CD4-positive, alpha-beta T cell treated with Interleukin-15 for 4 hours (primary cell): ENCODE measurements at places on chromosomes 3 and 15.

- no peak for DNase-seq
Measured at GRCh38 chr3:41674449-41674848, 287.5 kb downstream of the ULK4 start.

DNA sequence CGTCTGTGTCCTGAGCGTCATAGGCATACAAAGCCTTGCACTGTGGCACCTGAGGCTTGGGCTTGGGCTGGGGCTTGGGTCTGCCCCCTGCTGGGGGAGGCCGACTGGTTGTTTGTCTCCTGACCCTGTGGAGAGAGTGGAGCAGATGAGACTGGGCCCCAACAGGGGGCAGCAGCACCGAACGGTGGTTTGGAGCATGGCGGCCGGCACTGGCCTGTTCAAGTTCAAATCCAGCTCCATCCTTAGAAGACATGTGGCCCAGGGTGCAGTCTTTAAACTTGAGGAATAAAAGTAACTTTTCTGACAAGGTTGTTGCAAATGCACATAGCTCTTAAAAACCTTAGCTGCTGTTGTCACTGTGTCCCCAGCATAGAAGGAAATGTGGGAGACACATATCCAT, 33.3 kb downstream of the CCNB2 start:
- DNase-seq = peak; percentile 57

- DNase-seq = no peak
Measured at GRCh38 chr3:78937475-78937874, 830.3 kb downstream of the ROBO1 start.

DNA sequence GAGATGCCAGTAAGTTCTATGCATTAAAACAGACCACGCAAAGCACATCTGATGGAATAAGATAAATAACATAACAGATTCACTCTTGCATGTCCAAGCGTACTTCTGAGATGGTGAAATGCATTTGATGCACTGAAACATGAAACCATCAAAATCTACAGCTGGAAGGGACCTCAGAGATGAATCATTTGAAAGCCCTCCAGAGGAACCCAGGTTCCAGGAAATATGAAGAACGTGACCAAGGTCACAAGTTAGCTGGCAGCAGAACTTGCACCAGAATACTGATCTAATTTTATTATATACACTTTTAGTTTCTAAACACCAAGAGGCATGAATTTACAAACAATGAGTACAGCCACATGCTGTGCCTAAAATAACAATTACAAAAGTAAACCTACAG, 957.1 kb downstream of the FHIT start:
- DNase-seq = no peak

DNA sequence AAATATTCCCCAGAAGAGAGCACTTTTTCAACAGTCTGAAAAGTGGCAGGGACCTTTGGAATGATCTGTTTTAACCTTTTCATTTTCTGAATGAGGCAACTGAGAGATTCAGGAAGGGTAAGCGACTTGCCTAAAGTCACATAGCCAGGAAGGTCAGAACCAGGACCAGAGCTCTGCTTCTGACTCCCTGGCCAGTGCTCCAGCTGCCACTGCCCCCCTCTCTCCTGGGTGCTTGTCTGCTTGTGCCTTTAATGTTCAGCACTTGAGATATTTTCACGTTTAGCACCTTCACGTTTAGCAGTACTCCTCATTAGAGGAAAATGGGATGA, 68.3 kb downstream of the SMAD3 start:
- DNase-seq = no peak

DNA sequence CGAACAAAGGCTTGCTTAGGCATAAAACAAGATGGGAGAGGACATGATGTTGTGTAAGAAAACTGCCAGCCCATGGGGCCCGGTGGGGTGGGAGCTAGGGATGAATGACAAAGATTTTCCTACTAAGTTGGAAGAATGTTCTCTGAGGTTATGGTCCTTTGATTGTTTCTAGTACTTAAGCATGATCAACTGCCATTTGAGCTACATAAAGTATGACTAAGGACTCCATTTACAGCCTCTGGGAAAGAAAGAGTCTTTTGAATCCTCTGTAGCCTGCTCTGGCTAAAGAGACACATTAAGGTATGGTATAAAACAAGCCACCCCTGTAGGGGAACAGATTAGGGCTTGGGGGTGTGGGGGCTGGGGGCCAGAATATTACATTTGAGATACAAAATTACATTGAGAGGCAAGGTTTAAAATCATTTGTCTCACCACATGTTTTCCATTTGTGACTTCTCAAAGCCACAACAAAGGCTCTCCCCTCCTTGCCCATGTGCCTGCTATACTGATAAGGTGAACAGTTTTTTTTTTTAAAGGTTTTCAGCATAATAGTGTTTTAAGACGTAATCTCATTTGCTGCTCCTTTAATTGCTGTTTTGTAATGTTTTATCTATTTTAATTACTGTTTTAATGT, 323.4 kb downstream of the CHST2 start:
- DNase-seq = no peak

GRCh38 chr3:95036526-95037021, 973.7 kb downstream of the NSUN3 start:
- no peak for DNase-seq

GRCh38 chr15:82999905-83000671, 11.4 kb downstream of the C15orf40 start:
- peak; percentile 57 for DNase-seq

DNA sequence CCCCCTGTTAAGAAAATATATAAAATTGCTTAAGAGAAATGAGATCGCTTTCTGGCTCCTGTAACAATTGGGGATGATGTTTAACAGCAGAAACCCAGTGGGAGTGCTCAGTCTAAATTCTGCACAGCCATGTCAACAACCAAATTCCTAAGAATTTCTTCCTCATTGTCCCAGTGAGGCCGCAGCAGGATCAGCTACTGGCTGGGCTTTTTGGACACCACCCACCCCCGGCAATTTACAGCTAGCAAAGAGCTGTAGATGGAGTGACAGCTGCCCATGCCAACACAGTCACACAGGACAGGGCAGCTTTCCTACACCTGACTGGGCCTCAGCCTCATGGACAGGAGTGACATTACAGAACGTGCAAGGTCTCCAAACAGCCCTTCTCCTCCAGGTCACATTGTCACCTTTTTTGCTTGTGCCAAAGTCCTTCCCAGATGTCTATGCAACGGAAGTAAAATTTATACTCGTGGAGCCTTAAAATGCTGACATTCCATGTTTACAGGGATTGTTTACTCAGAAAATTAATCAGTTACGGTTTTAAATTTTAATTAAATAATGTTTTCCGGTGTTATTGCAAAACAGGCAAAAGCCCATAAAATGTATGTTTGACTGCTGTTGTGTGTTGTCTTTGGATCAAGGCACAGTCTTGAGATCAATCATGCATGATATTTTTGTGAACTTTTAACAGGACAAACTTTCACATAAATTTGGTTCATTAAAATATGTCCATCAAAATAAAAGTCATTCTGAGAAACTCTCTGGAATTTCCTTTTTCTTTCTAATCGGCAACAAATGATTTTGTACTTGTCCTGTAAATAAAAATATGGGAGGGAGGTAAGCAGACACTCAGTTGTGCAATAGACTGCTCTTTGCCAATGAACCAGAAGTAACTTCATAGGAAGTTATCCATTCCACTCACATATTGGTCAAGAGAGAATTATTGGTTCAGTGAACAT, 943.2 kb downstream of the MCTP2 start:
- no peak for DNase-seq

DNA sequence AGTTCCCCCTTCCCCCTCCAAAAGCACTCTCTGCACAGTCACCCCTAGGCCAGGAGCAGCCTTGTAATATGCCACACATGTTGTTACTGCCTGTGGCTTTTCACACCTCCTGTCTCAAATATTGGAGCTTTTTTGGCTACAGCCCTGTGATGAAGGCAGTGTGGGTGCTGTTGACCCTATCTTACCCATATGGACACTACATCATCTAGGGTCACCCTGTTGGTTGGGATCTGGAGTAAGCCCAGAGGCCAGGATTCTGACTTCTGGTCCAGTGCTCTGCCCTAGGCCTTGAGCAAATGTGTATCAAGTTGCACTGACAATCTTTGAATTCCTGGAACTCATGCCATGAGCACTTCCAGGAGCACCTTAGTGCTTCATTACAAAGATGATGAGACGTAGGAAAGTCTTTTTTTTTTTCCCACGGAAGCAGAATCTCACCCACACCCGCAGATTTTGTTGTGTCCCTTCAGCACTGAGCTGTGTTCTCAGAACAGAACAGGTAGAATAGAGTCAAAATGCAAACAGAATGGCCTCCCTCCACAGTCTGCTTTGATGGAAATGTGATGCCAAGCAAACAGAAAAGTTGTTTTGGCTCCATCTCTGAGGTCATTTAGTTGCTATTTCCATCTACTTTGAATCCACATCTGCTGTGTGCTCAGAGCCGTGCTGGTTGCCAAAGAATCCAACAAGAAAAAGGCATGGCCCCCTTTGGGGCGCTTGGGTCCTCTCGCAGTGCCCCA, 49.6 kb downstream of the SMAD3 start:
- DNase-seq = peak; percentile 59

DNA sequence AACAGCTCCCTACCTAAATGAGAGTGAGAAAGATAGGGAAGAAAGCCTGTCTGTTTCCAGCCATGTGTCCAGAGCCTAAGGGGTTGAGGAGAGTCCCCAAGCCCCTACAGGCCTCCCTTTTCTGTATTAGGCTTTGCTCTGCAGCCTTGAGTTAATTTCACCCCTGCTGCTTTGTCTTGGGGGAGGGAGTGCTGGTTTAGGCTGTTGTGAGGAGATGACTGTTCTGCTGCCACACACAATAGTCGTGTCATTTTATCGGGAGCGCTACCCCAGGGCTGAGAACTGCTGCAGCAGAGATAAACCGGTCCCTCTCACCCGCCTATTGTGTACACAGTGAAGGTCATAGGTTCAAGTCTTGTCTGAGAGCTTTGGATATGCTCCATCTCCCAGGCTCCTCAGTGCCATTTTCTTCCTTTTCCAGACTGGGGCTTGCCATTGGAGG, 1.4 kb downstream of the ZNF609 start:
- peak; percentile 9 for DNase-seq

DNA sequence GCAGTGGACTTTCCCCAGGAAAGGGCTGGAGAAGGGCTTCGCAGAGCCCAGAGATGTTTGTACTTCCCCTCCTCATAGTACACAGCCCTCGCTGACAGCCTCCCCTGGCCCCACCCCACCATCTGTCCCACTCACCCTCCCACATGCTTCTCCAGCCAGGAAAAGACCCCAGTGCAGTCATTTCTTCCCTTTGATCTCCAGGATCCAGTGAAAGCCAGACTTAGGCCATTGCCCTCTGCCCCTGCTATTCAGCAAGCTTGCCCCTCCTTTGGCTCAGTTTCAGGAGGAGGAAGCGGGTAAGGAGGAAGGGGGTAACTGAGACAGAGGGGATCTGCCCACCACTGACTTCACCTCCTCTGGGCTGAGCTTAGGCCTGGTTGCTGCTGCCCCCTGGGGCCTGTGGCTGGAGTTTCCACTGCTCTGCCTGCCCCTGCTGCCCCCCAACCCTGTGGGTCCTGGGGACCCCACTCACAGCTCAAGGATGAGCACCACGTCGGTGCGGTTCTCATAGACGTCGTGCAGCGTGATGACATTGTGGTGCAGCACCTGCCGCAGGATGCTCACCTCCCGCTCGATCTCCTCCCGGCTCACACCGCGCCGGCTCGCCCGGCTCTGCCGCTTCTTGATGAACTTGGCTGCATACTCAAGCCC, 63.1 kb downstream of the DAPK2 start:
- DNase-seq = no peak

DNA sequence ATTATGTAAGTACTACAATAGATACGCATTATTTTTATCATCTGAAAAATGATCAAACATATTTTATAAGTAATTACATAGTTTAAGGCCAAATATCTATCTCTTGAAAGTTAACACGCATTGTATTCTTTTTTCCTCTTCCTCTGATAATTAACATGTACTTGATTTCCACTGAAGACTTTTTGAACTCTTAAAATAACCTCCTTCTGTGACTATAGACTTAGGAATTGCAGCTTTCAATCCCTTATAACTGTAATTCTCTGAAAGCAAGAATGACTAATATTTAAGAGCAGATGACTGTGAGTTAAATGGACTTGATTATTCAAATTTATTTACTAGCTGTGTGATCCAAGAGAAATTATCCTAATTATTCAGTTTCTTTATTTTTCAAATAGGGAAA, 730.6 kb upstream of the NECTIN3 start:
- DNase-seq = no peak

DNA sequence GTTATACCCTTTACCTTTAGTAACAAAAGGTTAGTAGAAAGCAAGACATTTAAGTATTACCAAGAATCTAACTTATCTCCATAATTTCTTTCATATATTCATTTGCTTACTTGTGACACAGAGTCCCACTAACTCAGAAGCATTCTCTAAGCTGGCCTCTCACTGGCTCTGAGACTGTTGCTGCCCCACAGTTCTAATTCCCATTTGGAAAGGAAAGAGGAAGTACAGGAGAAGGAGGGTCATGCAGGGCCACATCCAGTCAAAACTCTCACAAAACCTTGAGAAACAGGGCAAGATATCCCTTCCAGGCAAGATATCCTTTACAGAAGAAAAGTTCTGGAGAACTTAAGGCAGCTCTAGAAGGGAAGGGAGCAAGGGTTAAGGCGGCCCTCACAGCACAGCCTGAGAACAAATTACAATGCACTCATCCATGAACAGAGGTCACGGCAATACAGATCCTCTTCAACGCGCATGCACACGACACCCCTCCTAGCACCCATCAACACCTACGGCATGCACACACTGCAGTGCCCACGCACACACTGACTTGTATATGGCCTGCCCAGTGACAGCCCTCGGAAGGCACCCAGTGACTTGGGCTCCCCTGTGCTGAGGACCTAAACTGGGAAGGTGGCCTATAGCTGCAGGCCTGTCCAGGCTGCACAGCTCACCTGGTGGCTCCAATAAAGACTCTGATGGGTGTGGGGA, 13.0 kb upstream of the MYO5C start:
- DNase-seq = no peak

GRCh38 chr3:135964160-135964955, 1.2 kb upstream of the PPP2R3A start:
- no peak for DNase-seq

DNA sequence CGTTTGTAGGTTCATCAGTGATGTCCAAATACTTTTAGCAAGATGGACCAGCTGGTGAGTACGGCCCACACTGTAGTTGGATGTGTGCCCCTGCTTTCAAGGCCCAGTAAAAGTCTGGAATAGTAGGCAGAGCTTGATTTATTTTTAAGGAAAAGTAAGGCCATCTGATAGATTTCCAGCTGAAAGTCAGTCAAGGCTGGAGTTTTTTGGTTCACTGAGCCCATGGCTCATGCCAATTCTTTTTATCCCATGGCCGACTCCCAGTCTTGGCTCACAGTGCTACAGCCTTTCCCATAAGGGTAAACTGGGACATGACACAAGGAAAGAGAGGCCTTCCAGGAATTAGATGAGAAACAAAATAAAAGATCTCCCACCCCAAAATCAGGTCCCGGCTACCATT, 13.5 kb downstream of the CCDC80 start:
- no peak for DNase-seq
